NCI-H1048 (cell line): ENCODE measurements at places on chromosomes 1 and 21.
A peak's percentile ranks its signal among the peaks of the same experiment; 100 is the strongest.

DNA sequence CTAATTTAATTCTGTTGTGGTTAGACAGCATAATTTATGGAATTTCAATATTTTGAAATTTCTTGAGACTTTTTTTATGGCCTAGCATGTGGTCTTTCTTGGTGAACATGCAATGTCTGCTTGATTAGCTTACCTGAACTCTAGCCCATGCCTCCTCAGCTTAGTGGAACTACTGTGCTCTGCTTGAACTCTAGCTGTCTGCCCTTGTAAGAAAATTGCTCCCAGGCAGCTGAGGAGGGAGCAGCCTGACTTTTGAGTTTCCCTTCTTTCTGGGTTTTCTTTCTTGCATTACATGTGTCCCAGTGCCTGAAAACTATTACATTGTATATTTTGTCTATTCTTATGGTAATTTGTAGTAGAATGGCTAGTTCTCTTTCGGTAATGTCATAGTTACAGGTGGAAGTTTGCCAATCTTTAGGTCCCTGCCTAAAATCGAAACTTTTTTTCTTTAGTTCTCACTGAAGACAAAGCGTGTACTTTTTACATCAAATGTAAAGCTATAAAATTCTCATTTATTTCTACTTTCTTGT lies 105.3 kb downstream of the MAST2 start:
- DNase-seq, result no peak

- no peak for DNase-seq
Observed at GRCh38 chr1:187203257-187203656, 374.5 kb downstream of the PLA2G4A start.

GRCh38 chr1:115679141-115679611 lies 37.4 kb downstream of the VANGL1 start:
- DNase-seq, result no peak

DNA sequence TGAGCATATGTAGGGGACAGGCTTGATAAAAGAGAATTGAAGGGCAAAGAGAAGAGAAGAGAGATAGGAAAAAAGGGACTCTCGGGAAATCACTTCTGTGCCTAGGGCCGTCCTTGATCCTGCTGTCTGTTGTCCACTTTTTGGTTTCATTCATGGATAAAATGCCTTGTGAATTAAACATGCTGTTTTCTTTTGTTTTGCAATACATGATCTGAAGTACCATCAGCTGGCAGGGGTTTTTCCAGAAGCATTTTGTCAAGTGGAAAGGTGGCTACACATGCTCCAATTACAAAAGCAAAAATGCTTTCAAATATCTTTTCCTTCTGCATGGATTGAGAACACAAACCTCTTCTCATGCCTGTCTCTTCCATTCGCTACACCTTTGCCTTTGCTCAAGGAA lies 361.7 kb downstream of the PDE4B start:
- no peak for DNase-seq

GRCh38 chr1:26023826-26024225 lies 2.3 kb downstream of the EXTL1 start:
- no peak for DNase-seq

DNA sequence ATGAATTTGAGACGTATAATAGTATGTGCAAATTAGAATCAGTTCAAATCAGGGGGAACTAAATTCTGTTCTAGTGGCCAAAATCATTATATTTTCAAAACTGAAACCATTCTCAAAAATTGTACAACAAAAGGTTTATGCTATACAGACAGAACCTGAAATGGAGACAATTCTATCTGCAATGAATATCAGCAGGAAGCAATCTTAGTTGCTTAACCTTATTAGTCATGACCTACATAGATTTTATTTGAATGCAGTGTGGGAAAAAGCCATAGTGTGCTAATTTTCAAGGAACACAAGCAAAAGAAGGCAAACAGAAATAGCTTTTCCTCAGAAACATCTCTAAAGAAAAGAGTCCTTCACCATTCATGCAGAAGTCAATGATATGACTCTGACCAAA lies 6.5 kb downstream of the AK5 start:
- DNase-seq, result no peak

- DNase-seq, result no peak
Observed at GRCh38 chr1:218517459-218517858, 172.3 kb downstream of the TGFB2 start.

- DNase-seq, result no peak
Observed at GRCh38 chr1:167899253-167899681, 14.7 kb downstream of the ADCY10 start.

DNA sequence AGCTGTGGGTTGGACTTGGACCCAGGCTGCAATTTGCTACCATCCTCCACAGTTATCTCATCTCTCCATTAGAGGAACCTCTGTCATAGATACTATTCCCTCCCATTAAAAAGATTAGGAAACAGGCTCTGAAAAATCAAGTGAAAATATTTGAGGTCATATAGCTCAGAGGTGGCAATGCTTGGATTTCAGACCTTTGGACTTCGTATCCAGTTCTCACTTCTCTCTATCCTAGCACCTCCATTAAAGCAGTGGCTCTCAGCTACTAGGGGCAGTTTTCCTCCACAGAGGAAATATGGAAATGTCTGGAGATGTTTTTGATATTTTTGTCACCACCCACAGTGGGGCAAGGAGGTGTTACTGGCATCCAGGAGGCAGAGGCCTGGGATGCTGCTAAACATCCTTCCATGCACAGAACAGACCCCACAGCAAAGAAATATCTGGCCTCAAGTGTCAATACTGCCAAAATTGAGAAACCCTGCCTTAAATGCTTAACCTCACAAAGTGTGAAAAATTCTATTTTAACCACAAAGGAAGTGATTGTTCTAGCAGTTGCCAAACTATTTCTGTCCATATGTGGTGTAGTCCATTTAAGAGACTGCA lies 54.1 kb downstream of the C8A start:
- no peak for DNase-seq

GRCh38 chr1:78607334-78607927 lies 12.8 kb upstream of the IFI44L start:
- DNase-seq, result no peak

DNA sequence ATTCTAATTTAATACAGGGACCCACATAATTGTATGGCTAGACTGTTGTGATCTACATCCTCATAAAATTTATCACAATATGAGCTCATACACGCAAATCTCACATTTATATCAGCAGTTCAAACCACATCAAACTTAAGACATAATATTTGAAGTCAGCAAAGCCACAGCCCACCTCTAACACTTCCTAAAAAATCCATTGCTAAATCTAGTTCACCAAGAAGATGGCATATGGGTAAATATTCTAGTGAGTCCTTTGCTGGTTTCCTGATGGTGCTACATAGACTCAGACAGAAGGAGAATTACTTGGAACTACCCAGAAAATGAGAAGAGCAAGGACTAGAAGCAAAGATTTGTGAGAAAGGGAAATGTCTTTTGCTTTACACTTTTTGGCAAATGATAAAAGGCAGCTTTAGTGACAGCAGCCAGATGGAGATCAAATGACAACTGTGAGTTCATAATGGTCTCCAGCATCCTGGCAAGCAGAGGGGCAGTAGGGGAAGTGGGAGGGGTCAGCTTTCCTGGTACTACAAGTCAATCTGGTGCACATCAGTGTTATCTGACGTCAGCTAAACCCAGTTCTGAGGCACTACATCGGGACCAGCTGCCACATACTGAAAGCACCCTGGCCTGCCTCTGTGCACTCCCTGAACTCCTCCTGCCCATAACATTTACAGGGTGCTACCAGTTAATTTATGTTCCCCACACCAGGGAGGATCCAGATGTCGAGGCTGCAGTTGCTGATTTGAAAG lies 10.6 kb upstream of the GADD45A start:
- DNase-seq, result no peak

GRCh38 chr1:83102630-83103071 lies 896.3 kb downstream of the TTLL7 start:
- no peak for DNase-seq

GRCh38 chr1:197773856-197774255 lies 1.4 kb downstream of the DENND1B start:
- no peak for DNase-seq

DNA sequence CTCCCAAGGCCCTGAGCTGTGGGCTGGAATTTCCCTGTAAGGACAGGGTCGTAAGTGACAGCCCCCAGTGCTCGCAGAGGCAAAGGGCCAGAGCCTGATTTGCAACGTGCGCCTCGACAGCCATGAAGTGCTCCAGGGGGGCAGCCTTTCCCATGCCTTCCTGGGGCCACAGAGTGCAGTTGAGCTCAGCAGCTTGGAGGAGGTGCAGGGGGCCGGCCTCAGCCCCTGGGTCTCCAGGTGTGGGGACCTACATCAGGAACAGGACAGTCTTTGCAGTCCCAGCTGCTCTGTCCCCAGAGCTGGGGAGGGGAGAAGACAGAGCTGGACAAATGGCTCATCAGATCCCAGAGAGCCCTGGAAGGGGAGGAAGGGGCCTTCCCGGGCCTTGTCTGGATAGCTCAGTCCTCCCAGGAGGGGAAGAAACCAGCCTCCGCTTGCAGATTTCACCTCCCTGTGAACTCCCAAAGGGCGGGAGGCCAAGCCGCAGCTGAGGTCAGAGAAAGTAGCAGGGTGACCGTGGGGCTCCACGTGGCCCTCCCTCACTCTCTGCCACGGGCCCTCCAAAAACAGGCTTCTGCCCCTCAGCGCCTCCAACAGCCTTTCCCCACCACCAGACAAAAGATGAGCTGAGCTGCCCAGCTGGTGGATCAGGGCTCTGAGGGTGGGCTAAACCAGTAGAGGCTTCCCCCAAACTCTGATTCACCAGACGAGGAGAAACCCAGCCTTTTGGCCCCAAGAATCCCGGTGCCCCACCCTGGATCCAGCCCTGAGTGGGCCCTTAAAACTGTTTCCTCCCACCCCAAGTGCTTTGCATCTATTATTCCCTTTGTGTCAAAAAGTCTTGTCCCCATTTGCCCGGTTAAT lies 76.5 kb downstream of the DHRS3 start:
- no peak for DNase-seq

DNA sequence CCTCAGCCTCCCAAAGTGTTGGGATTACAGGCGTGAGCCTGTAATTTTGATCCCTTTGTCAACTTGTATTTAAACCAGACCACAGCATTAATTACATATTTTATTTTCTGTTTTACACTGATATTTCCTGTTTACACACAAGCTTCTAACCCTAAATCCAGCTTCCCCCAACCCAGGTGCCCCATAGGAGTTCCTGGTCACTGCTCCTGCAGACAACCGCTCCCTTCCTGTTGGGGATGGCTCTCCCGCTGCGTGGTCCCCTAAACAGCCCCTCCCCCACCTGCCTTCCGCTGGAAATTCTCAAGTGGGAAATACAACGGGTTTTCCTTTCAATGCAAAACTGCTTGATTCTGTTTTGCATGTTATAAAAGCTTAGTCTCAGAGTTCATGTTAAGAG lies 3.7 kb downstream of the CSTB start:
- peak; percentile 28 for DNase-seq

DNA sequence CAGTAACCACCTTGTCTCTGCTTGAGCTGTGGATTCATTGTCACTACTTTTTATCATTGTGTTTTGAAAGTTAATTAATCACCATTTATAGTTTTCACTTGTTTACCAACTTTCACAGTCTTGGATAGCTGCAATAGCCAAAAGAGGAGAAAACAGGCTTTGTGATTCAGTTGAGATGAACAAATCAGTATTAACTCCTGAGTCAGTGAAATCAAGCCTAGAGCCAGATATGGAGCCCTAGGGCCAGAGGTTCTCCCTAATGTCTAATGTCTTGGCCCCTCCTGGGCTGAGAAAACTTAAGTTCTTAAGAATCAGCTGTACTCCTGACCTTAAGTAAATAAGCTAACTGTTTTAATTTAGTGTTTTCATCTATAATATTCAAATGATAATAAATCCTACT lies 228.8 kb downstream of the DNM3 start:
- DNase-seq, result no peak

GRCh38 chr1:152681616-152682015 lies 4.3 kb upstream of the LCE2B start:
- no peak for DNase-seq
